ENCODE measurements at places on chromosomes 16 and 17.

- no peak for DNase-seq
Measured at GRCh38 chr16:54652201-54652770, 278.4 kb upstream of the IRX5 start.

- no peak for DNase-seq
Measured at GRCh38 chr16:54936979-54937670, 6.5 kb downstream of the IRX5 start.

GRCh38 chr17:78096093-78096492 is 32.5 kb downstream of the TMC6 start:
- no peak for DNase-seq

GRCh38 chr16:53034306-53034705 is 18.4 kb downstream of the CHD9NB start:
- DNase-seq, result no peak

GRCh38 chr17:73255671-73256181 is 6.0 kb downstream of the CPSF4L start:
- peak; percentile 53 for DNase-seq

GRCh38 chr16:79899316-79899715 is 298.8 kb upstream of the MAF start:
- DNase-seq, result no peak
